ENCODE measurements at places on chromosomes 2 and 18. TPM values are rescaled to one million over a fixed set of nuclear protein-coding genes. Genes with fewer than 3 reads are reported as not detected.

GRCh38 chr2:3536682-3537632, 17.6 kb upstream of the ADI1 start:
- peak overlapping the region; percentile 55 for H3K4me3 ChIP-seq
- no peak for DNase-seq
- peak overlapping the region; percentile 96 for H3K27ac ChIP-seq
- no peaks in the 10 kb centered on the region for H3K4me1 ChIP-seq
- H3K27me3 ChIP-seq = no peaks in the 10 kb centered on the region
- H3K36me3 ChIP-seq = no peaks in the 10 kb centered on the region

- no peak for DNase-seq
- no peak overlapping the region for H3K4me3 ChIP-seq
- H3K36me3 ChIP-seq = no peaks in the 10 kb centered on the region
- H3K27me3 ChIP-seq = no peaks in the 10 kb centered on the region
- H3K27ac ChIP-seq = no peak overlapping the region
Measured at GRCh38 chr2:144438801-144439631, 80.9 kb downstream of the ZEB2 start.

Gene RAD51AP2
- total RNA-seq = not detected

DNA sequence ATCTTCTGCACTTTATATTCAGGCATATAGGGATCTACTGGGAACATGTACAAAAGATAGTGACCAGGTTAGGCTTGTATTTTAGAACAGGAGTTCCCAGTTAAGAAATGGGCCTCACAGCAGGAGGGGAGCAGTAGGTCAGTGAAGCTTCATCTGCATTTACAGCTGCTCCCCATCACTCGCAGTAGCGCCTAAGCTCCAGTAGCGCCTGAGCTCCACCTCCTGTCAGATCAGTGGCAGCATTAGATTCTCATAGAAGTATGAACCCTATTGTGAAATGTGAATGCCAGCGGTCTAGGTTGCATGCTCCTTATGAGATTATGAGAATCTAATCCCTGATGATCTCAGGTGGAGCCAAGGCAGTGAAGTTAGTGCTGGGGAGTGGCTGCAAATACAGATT, 224.4 kb upstream of the CYRIA start:
- no peaks in the 10 kb centered on the region for H3K27me3 ChIP-seq
- no peak for DNase-seq
- no peaks in the 10 kb centered on the region for H3K4me1 ChIP-seq
- no peak overlapping the region for H3K4me3 ChIP-seq

Gene MC4R
- total RNA-seq = not detected

- DNase-seq = no peak
- no peak overlapping the region for H3K4me3 ChIP-seq
Measured at GRCh38 chr2:56449002-56449431, 265.2 kb downstream of the CCDC85A start.

Gene MAP4K3
- 102 TPM for total RNA-seq

Gene MRPL53
- total RNA-seq = 31.2 TPM

DNA sequence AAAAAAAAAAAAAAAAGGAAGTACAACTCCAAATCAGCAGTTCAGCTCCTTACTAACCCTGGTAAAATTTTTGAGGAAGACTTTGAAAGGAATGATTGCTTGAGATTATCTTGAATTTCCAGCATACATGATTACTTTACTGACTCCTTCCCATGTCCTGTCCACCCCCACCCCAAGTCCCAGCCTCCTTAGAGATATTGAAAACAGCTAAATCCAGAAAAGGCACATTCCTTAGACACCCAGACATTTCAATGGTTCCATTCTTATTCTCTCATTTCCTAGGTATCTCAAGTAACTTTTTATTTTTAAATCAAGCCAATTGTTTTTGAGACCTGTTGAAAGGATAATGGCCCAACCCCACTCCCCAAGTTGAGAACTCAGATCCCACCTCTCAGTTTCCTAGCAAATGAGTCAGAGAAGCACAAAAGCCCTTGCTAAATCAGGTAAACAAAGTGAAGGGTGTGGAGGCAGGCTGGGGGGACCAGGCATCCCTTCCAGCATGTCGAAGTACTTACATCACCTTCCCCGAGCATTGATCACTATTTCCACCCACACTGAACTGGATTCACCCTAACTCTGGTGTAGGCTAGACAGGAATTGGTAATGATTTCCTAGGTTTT, 95.4 kb upstream of the FZD7 start:
- H3K27ac ChIP-seq = no peak overlapping the region
- H3K27me3 ChIP-seq = no peaks in the 10 kb centered on the region
- no peaks in the 10 kb centered on the region for H3K36me3 ChIP-seq

Gene ADAM23
- total RNA-seq = 12.5 TPM

DNA sequence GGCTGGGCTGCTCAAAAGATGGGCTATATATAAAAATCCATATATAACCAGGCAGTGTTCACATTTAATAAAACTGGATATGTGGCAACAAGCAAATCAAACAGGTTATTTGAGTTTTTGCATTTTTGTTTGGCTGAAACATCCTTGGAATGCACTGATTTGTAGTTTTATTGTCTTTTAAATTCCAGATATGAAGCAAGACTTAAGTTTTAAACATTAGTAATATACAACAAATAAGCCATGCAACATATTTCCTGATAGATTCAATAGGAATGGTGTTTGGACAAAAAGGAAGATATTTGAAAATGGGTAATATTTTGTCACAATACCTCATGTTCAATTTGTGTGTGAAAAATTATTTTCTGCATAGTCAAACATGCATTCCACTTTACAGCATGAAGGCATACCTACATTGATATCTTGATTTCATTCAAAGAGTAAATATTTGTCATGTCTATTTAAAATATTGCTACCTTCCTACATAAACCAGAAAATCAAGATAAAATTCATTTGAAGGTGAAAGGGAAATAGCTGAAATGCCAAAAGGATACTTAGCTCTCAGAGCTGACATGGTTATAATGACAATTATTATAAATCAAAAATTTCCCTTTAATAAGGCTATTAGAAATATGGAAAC, 132.3 kb upstream of the NETO1 start:
- H3K4me1 ChIP-seq = no peaks in the 10 kb centered on the region
- DNase-seq = no peak
- no peak overlapping the region for H3K27ac ChIP-seq

DNA sequence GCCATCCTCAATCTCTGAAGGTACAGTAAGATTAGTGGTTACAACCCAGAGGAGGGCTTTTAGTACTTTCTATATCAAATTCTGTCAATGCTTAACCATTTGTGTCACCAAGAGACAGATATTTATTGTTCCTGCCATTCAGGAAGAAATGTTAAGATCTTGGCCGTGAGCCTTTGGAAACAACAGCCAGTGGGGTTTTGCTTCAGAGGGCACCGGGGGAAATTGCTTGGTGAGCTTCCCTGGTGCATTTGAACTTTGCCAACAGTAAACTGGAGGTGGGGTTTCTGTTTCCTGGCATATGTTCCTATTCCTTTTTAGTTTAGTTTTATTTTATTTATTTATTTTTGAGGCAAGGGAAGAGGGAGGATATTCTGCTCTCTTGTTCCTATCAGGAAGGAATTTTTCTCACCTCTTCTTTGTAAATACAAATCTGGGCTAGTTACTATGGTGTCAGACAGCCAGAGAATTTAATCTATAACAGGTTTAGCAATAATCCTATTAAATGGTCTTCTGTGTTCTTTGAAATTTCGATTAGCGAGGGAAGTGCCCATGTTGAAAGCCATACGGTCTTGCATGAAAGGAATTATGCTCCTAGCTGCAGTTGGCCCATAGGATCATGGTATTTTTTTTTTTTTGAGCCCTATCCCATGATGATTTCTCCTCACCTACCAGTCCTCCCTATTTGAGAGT, 95.7 kb downstream of the MAIP1 start:
- H3K27me3 ChIP-seq = no peaks in the 10 kb centered on the region
- no peak overlapping the region for H3K4me3 ChIP-seq
- no peak overlapping the region for H3K27ac ChIP-seq
- DNase-seq = no peak
- no peaks in the 10 kb centered on the region for H3K4me1 ChIP-seq

Gene TGFA
- 3.0 TPM for total RNA-seq

DNA sequence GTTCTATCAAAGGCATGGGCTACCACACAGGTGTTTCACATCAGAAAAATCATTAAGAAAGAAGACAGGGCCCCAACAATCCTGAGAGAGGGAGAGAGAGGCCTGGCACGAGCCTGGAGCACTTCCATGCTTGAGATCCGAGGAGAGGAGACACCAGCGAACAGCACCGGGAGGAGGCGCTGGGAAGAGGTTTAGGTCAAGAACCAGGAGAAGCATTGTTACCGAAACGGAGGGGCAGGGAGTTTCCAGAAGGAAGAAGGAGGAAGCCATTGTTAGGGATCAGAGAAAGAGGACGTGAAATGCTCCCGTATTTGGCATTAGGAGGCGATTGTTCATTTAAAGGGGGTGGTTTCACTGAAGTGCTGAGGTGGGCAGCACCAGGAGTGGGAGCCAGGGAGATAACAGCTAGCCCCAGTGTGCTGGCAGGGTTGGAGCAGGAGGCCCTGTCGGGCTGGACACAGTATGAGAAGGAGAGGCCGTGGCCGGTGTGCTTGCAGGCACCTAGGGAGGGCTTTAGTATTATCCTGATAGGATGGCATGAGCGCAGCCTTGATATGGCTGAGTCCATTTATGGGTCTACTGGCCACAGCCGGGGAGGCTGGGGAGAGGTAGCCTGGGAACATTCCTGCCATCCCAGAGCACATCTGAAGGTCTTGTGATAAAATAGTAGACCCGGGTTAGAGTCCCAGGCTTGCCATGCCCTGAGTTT, 244.9 kb downstream of the KLHL29 start:
- H3K4me1 ChIP-seq = peaks cover 28% of the 10 kb centered on the region
- H3K27ac ChIP-seq = no peak overlapping the region
- no peak for DNase-seq
- H3K27me3 ChIP-seq = no peaks in the 10 kb centered on the region
- no peaks in the 10 kb centered on the region for H3K36me3 ChIP-seq
- H3K4me3 ChIP-seq = no peak overlapping the region

GRCh38 chr18:40607542-40608148, 1347.4 kb upstream of the PIK3C3 start:
- H3K27me3 ChIP-seq = no peaks in the 10 kb centered on the region
- no peak for DNase-seq
- no peak overlapping the region for H3K27ac ChIP-seq
- H3K4me1 ChIP-seq = no peaks in the 10 kb centered on the region

GRCh38 chr2:206833291-206833690, 67.9 kb downstream of the FASTKD2 start:
- H3K4me1 ChIP-seq = no peaks in the 10 kb centered on the region
- no peaks in the 10 kb centered on the region for H3K27me3 ChIP-seq
- H3K36me3 ChIP-seq = no peaks in the 10 kb centered on the region
- no peak for DNase-seq

DNA sequence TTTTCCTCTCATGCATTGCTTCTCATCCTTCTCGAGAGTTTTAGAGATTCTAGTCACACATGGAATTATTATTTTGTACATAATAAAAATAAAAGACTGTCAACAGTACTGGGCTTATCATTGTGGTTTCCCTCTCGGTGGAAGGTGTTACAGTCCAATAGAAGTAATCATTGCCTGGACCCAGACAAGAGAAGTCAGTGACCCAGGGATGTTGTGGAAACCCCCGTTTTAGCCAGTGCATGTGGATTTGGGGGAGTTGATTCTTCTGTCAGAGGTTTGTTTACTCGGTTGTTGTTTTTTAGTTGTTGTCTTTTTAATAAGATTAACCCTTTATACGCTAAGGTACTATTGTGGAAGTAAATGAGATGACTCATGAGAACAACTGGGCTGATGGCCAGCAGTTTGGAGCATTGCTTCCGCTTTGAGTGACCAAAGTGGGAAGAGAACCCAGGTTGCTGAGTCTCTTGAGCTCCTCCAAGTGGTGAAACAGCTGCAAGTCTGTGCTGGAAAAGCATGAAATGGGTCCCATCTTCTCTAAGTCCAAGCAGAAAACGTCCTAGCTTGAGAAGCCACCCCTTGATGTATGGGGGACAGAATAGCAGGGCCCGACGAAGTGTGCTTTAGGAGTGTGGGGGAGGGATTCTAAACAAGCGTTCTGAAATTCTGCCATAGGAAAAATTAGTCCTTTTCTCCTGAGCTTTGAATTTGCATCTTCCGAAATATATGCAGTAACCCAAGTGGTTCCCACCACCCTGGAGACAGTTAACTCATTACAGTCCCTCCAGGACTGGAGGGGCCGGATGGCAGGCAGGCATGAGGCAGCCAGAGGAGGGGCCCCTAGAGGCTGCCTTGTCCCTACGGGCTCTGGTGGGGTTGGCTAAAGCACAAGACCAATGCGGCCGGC, 61.8 kb upstream of the GPR45 start:
- DNase-seq = no peak
- H3K4me3 ChIP-seq = no peak overlapping the region
- H3K27me3 ChIP-seq = peaks cover 4% of the 10 kb centered on the region
- H3K27ac ChIP-seq = no peak overlapping the region
- H3K4me1 ChIP-seq = no peaks in the 10 kb centered on the region

- peaks cover 44% of the 10 kb centered on the region for H3K27me3 ChIP-seq
- H3K4me1 ChIP-seq = no peaks in the 10 kb centered on the region
- DNase-seq = no peak
- no peak overlapping the region for H3K4me3 ChIP-seq
- no peak overlapping the region for H3K27ac ChIP-seq
Measured at GRCh38 chr2:222240676-222241049, 58.1 kb downstream of the PAX3 start.

DNA sequence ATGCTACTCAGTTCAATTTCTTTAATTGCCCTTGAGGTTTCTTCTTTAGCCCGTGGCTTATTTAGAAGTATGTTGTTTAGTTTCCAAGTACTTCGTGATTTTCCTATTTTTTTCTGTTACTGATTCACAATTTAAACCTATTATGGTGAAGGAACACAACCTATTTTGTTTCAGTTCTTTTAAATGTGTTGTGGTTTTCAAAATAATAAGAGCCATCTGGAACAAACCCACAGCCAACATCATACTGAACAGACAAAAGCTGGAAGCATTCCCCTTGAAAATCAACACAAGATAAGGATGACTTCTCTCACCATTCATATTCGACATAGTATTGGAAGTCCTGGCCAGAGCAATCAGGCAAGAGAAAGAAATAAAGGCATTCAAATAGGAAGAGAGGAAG, 155.2 kb downstream of the GALNT1 start:
- no peaks in the 10 kb centered on the region for H3K27me3 ChIP-seq
- H3K27ac ChIP-seq = no peak overlapping the region
- no peak overlapping the region for H3K4me3 ChIP-seq
- H3K36me3 ChIP-seq = no peaks in the 10 kb centered on the region

- no peak overlapping the region for H3K4me3 ChIP-seq
- no peak for DNase-seq
- no peaks in the 10 kb centered on the region for H3K36me3 ChIP-seq
- no peaks in the 10 kb centered on the region for H3K27me3 ChIP-seq
- H3K27ac ChIP-seq = no peak overlapping the region
Measured at GRCh38 chr2:50086450-50086849, 932.1 kb upstream of the FSHR start.

GRCh38 chr2:85421260-85422071, 3.0 kb downstream of the SH2D6 start:
- H3K27ac ChIP-seq = peak overlapping the region; percentile 26
- H3K36me3 ChIP-seq = no peaks in the 10 kb centered on the region
- H3K4me3 ChIP-seq = no peak overlapping the region
- no peak for DNase-seq
- H3K27me3 ChIP-seq = no peaks in the 10 kb centered on the region

Gene SLC39A10
- 17.7 TPM for total RNA-seq

Measured in tibial nerve (tissue), 4 donors.